ENCODE measurements at places on chromosomes 3 and 15. TPM values are rescaled to one million over a fixed set of nuclear protein-coding genes. Genes with fewer than 3 reads are reported as not detected.

The EXD1 gene
- total RNA-seq, result not detected

DNA sequence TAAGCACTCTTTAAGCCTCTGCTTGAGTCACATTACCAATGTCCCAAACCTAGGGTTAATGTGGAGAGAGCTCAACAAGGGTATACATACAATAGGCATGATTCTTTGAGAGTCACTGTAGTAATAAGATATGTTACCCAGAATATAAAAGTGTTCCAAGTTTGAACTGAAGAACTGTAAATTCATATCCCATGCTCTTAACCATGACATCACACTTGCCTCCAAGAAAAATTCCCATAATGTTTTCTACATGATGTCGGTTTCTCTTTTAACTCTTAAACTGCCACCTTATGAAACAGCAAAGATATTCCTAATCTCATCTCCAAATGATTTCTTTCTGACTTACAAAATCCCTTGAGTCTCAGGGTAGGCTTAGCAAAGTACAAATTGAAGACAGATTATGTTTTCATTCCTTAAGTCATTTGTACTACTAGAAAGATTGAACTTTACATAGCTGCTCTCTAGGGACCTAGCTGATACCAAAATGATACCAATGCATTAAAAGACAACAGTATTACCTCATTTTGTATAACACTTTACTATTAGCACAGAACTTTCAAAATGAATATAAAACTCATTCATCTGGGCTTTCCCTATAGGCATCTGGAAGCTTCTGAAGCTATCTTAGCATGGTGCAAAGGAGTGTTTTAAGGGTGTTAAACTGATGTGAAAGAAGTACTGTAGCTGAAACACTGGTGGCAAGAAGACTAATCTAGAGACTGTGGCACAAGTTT lies 127.1 kb downstream of the KCNMB2 start:
- H3K4me3 ChIP-seq, result no peak overlapping the region
- H3K27ac ChIP-seq, result no peak overlapping the region
- peaks cover 6% of the 10 kb centered on the region for H3K27me3 ChIP-seq

The PFN2 gene
- total RNA-seq, result 1.1 TPM

The MUC20 gene
- 0.85 TPM for total RNA-seq

The HDC gene
- total RNA-seq, result 0.40 TPM

GRCh38 chr3:150627557-150627956 lies 24.4 kb downstream of the SELENOT start:
- no peaks in the 10 kb centered on the region for H3K27me3 ChIP-seq
- H3K4me3 ChIP-seq, result no peak overlapping the region
- peaks cover 49% of the 10 kb centered on the region for H3K36me3 ChIP-seq
- no peak overlapping the region for H3K27ac ChIP-seq

The PLSCR2 gene
- not detected for total RNA-seq

The MESP1 gene
- total RNA-seq, result 3.1 TPM

- H3K27ac ChIP-seq, result no peak overlapping the region
- no peaks in the 10 kb centered on the region for H3K27me3 ChIP-seq
- no peak overlapping the region for H3K4me3 ChIP-seq
- no peak for DNase-seq
These were observed 138.7 kb downstream of the KLF13 start for GRCh38 chr15:31465083-31465955.

GRCh38 chr3:31275038-31275572 lies 257.6 kb upstream of the STT3B start:
- H3K27me3 ChIP-seq, result no peaks in the 10 kb centered on the region
- no peak overlapping the region for H3K4me3 ChIP-seq
- no peak overlapping the region for H3K27ac ChIP-seq
- no peaks in the 10 kb centered on the region for H3K36me3 ChIP-seq
- peaks cover 4% of the 10 kb centered on the region for H3K4me1 ChIP-seq

DNA sequence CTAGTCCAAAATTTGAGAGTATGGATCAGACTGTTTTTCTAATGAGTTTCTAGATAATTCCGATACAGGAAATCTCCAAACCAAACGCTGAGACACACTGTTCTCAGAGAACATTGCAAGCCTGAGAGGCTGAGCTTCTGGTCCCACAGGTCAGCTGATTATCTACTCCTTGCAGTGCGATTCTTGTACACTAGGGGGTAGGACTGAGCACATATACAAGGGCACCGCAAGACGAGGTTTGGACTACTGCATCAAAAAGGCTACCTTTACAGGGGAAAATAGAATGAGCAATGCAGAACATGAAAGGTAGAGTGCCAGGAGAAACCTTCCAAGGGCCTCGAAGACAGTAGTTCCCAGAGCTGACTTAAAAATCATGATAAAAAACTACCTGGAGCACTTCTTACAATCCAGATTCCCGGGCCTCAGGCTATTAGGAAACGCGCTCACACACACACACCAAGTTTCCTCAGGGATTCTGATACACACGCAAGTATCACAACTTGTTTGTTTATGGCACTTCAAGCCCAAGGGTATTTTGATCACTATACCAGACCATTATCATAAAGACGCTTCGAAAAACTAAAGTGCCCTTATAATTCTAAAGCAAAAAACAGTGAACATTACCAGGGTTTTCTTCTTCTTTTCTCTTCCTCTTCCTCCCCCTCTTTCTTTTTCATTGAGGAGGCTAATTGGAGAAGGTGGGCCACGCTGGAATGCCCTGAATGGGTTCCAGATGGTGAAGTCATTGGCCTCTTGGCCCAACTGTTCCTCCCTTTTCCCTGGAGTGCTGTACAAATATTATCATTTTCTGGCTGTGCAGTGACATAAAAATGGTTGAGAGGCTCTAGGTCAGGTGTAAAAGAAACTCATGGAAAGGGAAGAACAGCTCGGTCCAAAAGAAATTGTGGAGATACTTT lies 61.8 kb downstream of the SLC12A8 start:
- H3K27ac ChIP-seq, result no peak overlapping the region
- no peak overlapping the region for H3K4me3 ChIP-seq
- H3K4me1 ChIP-seq, result peaks cover 17% of the 10 kb centered on the region
- H3K36me3 ChIP-seq, result no peaks in the 10 kb centered on the region
- DNase-seq, result peak; percentile 70

- no peak overlapping the region for H3K27ac ChIP-seq
- no peaks in the 10 kb centered on the region for H3K36me3 ChIP-seq
- H3K4me3 ChIP-seq, result no peak overlapping the region
- no peak for DNase-seq
- H3K4me1 ChIP-seq, result no peaks in the 10 kb centered on the region
These were observed 558.7 kb upstream of the SEMA6D start for GRCh38 chr15:47158573-47158972.

The ATP11B gene
- total RNA-seq, result 109 TPM

The TLR9 gene
- 0.64 TPM for total RNA-seq

DNA sequence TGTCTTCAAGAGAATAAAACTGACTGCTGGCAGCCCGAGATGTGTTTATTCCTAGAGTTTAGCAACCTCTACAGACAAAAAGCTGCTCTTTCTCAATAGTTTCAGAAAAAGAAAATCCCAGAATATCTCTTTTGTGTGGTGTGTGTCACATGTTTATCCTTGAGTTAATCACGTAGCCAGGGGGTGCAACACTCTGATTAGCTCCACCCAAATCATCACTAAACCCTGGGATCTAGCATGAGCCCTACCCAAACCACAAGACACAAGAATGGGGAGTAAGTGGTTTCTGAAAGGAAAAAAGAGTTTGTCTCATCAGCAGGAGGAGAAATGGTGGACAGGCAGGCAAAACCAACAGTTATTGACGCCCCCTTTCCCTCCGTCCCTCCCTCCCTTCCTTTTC lies 78.5 kb upstream of the AGBL1 start:
- DNase-seq, result no peak
- H3K27me3 ChIP-seq, result peaks cover 3% of the 10 kb centered on the region
- no peak overlapping the region for H3K4me3 ChIP-seq
- H3K27ac ChIP-seq, result no peak overlapping the region
- no peaks in the 10 kb centered on the region for H3K4me1 ChIP-seq

DNA sequence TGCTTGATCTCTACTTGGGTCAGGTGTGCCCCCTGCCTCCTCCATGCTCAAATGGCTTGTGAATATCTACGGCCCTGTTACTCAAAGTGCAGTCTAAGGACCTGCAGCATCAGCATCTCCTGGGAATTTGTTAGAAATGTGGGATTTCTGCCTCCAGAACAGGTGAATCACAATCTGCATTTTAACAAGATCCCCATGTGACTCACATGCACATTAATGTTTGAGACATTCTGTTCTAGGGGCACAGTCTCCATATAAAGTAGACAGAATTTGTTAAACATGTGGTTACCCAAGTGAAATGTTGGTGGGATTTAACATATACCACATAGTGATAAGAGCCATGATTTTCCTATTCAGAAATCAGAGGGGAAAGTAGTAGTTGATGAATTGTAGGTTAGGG lies 256.2 kb downstream of the NR1D2 start:
- H3K36me3 ChIP-seq, result no peaks in the 10 kb centered on the region
- H3K27me3 ChIP-seq, result peaks cover 21% of the 10 kb centered on the region
- no peak overlapping the region for H3K4me3 ChIP-seq
- no peaks in the 10 kb centered on the region for H3K4me1 ChIP-seq

The TIMP4 gene
- not detected for total RNA-seq

The DNAH12 gene
- total RNA-seq, result not detected

DNA sequence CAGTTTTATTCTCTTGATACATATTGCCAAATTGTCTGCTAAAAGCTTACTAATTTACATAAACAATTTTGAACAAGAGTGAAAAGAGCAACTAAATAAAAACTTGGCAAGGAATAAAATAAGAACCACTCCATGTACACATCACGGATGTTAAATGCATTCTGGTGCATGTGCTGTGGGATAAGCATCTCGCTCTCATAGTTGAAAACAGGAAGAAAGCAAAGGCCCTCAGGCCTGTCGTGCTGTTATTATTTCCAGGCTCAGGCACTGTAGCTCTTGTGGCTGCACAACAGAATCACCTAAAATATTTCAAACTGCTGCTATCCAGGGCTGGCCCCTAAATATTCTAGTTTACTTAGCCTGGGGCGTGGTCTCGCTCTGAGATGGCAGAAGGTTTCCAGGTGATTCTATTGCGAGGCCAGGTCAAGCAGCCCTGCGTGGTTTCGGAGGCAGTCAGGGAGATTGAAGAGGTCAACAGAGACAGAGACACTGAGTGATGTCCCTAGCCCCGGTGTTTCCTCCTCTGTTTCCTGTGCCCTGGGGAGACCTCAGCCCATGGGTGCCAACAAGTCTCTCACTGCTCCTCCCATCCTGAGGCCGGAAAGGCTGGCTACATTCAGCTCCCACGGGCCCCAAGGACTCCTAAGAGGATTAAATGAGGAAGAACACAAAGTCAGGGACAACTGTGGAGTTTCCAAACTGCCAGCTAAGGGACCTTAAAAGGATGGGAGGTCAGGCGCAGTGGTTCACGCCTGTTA lies 18.2 kb upstream of the PDIA5 start:
- H3K4me3 ChIP-seq, result no peak overlapping the region
- H3K4me1 ChIP-seq, result no peaks in the 10 kb centered on the region
- H3K27me3 ChIP-seq, result peaks cover 33% of the 10 kb centered on the region
- no peak for DNase-seq
- H3K36me3 ChIP-seq, result no peaks in the 10 kb centered on the region

GRCh38 chr3:49012441-49013017 lies 5.3 kb downstream of the WDR6 start:
- no peak overlapping the region for H3K27ac ChIP-seq
- peaks cover 18% of the 10 kb centered on the region for H3K36me3 ChIP-seq
- H3K27me3 ChIP-seq, result no peaks in the 10 kb centered on the region
- H3K4me3 ChIP-seq, result no peak overlapping the region

DNA sequence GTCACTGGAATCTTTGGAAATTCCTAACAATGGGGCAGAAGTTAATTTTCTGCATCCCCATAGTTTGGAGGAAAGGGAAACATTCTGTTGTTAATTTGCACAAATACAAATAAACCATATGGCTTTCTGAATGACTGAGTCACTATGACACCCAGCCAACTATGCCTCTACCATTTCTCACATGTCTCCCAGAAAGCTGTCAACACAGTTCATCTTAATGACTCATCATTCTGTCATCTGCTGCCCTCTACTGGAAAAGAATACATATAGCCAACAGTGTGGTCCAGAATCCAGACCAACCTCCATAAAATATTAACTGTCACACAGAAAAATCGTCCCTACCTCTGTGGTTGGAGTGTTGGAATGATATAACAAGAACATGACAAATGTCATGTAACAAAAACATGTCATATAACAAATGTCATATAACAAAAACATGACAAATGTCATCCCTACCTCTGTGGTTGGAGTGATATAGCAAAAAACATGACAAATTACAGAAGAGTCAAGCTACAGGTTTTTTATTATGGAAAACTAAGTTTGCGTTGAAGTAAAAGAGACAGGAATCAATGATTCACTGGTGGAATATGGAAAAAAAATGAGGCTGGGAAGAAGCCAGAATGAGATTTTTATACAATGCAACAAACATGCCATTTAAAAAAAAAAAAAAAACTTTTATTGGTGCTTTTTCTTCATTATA lies 47.7 kb upstream of the GYG1 start:
- DNase-seq, result no peak
- H3K27me3 ChIP-seq, result peaks cover 23% of the 10 kb centered on the region
- H3K27ac ChIP-seq, result no peak overlapping the region
- H3K4me1 ChIP-seq, result peaks cover 2% of the 10 kb centered on the region

GRCh38 chr3:171270541-171270940 lies 189.7 kb downstream of the TNIK start:
- peaks cover 13% of the 10 kb centered on the region for H3K36me3 ChIP-seq
- H3K4me1 ChIP-seq, result peaks cover 65% of the 10 kb centered on the region
- H3K27me3 ChIP-seq, result no peaks in the 10 kb centered on the region
- peak overlapping the region; percentile 20 for H3K27ac ChIP-seq
- no peak for DNase-seq
- H3K4me3 ChIP-seq, result peak overlapping the region; percentile 14

DNA sequence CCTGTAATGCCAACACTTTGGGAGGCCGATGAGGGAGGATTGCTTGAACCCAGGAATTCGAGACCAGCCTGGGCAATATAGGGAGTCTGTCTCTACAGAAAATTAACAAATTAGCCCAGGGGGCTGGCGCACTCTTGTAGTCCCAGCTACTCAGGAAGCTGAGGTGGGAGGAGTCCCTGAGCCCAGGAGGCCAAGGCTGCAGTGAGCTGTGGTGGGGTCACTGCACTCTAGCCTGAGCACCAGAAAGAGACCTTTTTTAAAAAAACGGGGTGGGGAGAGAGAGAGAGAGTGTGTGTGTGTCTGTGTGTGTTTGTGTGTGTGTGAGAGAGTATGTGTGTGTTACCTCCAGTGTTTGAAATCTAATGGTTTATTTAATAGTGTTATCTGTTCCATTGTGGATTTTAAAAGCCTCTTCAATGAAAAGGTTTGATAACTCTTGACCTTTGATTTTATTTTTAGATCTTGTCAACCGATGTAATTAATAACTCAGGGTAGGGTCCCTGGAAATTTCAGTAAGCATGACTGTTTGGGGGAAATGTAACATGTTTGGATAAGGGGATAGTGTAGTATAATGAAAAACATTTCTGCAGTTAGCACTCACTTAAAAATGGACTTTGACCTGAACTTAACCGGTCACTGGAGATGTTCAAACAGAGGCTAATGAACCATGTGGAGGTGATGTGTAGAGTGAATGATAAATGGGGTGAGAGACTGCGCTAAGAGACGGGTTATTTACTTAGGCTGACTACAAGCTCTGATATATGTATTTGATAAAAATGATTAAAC lies 29.7 kb downstream of the LRCH3 start:
- H3K36me3 ChIP-seq, result peaks cover 19% of the 10 kb centered on the region
- no peaks in the 10 kb centered on the region for H3K27me3 ChIP-seq
- H3K4me1 ChIP-seq, result peaks cover 2% of the 10 kb centered on the region
- DNase-seq, result no peak
- no peak overlapping the region for H3K27ac ChIP-seq
- H3K4me3 ChIP-seq, result no peak overlapping the region

The CAMK1 gene
- total RNA-seq, result 57.7 TPM

GRCh38 chr3:133124511-133124910 lies 86.3 kb downstream of the TMEM108 start:
- no peaks in the 10 kb centered on the region for H3K36me3 ChIP-seq
- no peak for DNase-seq

GRCh38 chr3:62768896-62769295 lies 106.3 kb downstream of the CADPS start:
- DNase-seq, result no peak
- no peaks in the 10 kb centered on the region for H3K4me1 ChIP-seq
- H3K27ac ChIP-seq, result no peak overlapping the region
- no peak overlapping the region for H3K4me3 ChIP-seq
- no peaks in the 10 kb centered on the region for H3K27me3 ChIP-seq

The LINGO1 gene
- total RNA-seq, result not detected

Measured in activated CD8-positive, alpha-beta memory T cell treated with anti-CD3 and anti-CD28 coated beads, Interleukin-2, amount 10 ng/mL, durations not matched to agents 7 days and 5 days (primary cell).